ENCODE measurements at places on chromosomes 2 and 18. TPM values are rescaled to one million over a fixed set of nuclear protein-coding genes. Genes with fewer than 3 reads are reported as not detected.

- no peak for DNase-seq
Observed at GRCh38 chr2:158717366-158718195, 77.5 kb upstream of the DAPL1 start.

- DNase-seq: no peak
Observed at GRCh38 chr2:85684806-85685205, 9.4 kb upstream of the GNLY start.

The SGPP2 gene
- polyA plus RNA-seq: 1.4 TPM

The RGPD4 gene
- polyA plus RNA-seq: not detected

GRCh38 chr2:26410764-26411243, 9.1 kb downstream of the DRC1 start:
- no peak for DNase-seq

- no peak for DNase-seq
Observed at GRCh38 chr18:74836296-74837139, 238.8 kb downstream of the ZNF407 start.

- DNase-seq: no peak
Observed at GRCh38 chr18:58670404-58671110, 708 bp upstream of the MALT1 start.

DNA sequence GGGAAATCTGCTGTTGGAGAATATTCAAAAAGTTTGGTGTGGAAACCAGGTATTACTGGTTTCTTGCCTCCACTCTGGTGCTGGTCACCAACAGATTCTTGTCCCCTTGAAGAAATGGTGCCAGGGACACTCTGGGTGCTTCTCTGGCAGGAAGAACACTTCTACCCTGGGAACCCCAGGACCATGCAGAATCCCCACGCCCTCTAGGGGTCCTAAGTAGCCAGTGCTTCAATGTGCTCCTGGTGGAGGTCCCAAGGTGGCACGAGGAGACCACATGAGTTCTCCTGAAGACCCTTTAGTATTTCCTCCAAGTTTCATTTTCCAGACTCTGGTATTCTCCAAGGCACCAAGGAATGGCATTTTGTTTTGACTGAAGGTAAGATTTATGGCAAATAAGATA, 380.6 kb downstream of the TSN start:
- no peak for DNase-seq

DNA sequence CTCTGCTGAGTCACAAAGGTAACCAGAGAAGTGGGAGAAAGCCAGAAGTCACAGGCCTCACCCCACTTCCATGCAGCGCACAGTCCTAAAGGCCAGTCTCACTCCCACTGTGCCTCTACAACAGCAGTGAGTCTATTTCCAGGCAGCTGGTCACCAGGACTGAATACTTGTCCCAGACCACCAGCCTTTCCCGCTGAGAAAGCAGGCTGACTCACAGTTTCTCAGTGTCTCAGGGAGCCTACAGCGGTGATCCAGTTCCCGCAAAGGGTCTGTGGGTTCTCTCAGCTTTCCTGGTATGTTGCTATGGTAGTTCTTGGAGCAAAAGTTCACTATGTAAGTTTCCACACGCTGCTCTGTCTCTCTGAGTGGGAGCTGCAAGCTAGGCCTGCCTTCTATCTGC, 622.5 kb downstream of the RNF144A start:
- DNase-seq: no peak

DNA sequence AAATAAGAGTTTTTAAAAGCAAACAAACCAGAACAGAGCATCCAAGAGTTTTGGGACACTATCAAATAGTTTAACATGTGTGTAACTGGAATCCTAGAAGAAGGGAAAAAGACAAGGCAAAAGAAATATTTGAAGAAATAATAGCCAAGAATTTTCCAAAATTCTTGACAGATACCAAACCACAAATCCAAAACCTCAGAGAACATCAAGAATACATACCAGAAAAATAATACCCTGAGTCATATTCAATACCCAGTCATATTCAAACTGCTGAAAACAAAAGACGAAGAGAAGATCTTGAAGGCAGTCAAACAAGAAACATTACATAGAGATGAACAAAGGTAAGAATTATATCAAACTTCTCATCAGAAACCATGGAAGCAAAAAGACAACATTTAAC, 22.9 kb downstream of the INO80C start:
- DNase-seq: no peak

DNA sequence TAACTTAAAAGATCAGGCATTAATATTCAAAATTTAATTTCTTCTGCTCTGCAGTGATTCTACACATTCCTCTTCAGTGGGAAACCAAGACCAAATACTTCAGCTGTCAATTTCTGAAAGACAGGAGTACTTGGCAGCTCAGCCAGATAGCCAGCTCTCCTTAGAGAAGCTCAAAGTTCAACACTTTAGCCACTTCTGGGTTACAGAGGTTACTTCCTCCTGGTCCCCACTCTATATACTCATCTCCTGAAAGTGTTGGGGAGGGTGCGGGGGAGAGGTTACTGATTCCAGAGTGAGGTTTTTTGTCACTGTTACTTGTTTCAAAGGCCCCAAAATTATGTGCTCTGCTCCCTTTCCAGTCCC, 4.1 kb downstream of the CYTIP start:
- DNase-seq: no peak

The FOXD4L1 gene
- 4.4 TPM for polyA plus RNA-seq

The XIRP2 gene
- polyA plus RNA-seq: 149 TPM

GRCh38 chr2:11568436-11568835, 34.6 kb downstream of the GREB1 start:
- DNase-seq: no peak

DNA sequence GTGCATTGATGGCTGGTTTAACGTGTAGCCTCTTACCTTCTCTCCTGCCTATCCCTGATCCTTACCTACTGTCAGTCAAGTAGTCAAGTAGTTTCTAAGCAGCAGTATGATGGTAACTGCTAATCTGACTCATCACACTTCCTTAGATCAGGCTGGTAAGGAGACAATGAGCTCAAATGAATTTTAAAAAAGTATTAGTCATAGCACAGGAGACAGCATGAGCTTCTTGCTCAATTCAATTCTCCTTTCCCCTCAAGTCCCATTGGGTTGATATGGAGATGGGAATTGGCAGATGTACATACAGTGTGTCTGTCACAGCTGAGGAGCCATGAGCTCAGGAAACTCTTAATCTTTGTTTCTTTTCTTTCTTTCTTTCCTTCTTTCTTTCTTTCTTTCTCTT, 799.7 kb downstream of the LRP1B start:
- DNase-seq: no peak

- peak; percentile 57 for DNase-seq
Observed at GRCh38 chr2:55120634-55121359, 70.5 kb upstream of the RTN4 start.

DNA sequence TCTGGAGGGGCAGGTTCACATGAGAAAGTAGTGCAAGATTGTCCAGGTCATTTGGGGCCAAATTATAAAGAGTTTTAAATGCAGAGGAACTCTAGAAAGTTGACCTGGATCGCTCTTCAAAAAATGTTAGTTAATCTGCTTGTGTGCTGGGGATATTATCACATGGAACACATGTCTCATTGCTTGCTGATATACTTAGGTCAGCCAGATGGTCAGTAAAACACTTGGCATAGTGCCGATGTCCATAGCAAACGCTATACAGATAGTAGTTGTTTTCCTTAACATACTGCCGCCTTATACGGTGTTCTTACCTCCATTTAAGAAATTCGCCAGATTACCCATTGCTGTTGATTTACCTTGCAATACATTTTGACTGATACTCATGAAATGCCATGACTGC, 103.4 kb upstream of the CWC22 start:
- no peak for DNase-seq

The ZNF385B gene
- polyA plus RNA-seq: 7.9 TPM

GRCh38 chr2:219630770-219631405, 3.5 kb downstream of the SLC4A3 start:
- no peak for DNase-seq

- DNase-seq: no peak
Observed at GRCh38 chr18:38940863-38941531, 1375.4 kb upstream of the CELF4 start.

All from hindlimb muscle (tissue), 1 donor.